Airway epithelial cell (primary cell): ENCODE measurements at places on chromosomes 13 and 19. TPM values are rescaled to one million over a fixed set of nuclear protein-coding genes. Genes with fewer than 3 reads are reported as not detected.

The VAV1 gene
- 2.3 and 2.8 TPM in 2 replicates for total RNA-seq

The KLHL1 gene
- total RNA-seq, result not detected in 2 replicates

The APOC4 gene
- total RNA-seq, result not detected in 2 replicates

The PROZ gene
- not detected in 2 replicates for total RNA-seq

The NLRP5 gene
- total RNA-seq, result not detected in 2 replicates

The C3 gene
- total RNA-seq, result 5.4 and 11.2 TPM in 2 replicates

The VSTM2B gene
- total RNA-seq, result not detected in 2 replicates

The KANK2 gene
- total RNA-seq, result 24.9 and 25.2 TPM in 2 replicates

The ZNF564 gene
- total RNA-seq, result 2.3 and 3.7 TPM in 2 replicates

The KLK4 gene
- not detected in 2 replicates for total RNA-seq

The NAPA gene
- total RNA-seq, result 74.3 and 92.5 TPM in 2 replicates

The STARD13 gene
- 3.0 and 4.1 TPM in 2 replicates for total RNA-seq

The SLAIN1 gene
- 0.56 TPM in 1 of 2 replicates, not detected in the other for total RNA-seq

The HRC gene
- total RNA-seq, result not detected in 2 replicates

The RHPN2 gene
- 13.1 and 13.5 TPM in 2 replicates for total RNA-seq

The MRPL57 gene
- 40.4 and 43.1 TPM in 2 replicates for total RNA-seq

The TRAPPC5 gene
- 115 and 131 TPM in 2 replicates for total RNA-seq

The DENND1C gene
- 0.05 and 0.14 TPM in 2 replicates for total RNA-seq

The AKAP11 gene
- 10.1 and 13.4 TPM in 2 replicates for total RNA-seq

The LILRA1 gene
- total RNA-seq, result not detected in 2 replicates

The CEBPA gene
- 23.4 and 27.0 TPM in 2 replicates for total RNA-seq

The ZNF556 gene
- 1.3 and 2.4 TPM in 2 replicates for total RNA-seq

The XRCC1 gene
- total RNA-seq, result 23.2 and 28.4 TPM in 2 replicates

The FAM216B gene
- total RNA-seq, result not detected in 2 replicates

The ZNF426 gene
- 5.5 and 9.9 TPM in 2 replicates for total RNA-seq
